ENCODE measurements at places on chromosomes 12 and 14. TPM values are rescaled to one million over a fixed set of nuclear protein-coding genes. Genes with fewer than 3 reads are reported as not detected.

SERPINA1 gene
- 1.9 TPM for total RNA-seq

LYZ gene
- total RNA-seq = 33.0 TPM

ZNF641 gene
- total RNA-seq = 43.7 TPM

TCL1B gene
- total RNA-seq = not detected

LTB4R gene
- total RNA-seq = 2.3 TPM

GRCh38 chr12:94183708-94184379, 35.5 kb downstream of the PLXNC1 start:
- no peak for DNase-seq

DNA sequence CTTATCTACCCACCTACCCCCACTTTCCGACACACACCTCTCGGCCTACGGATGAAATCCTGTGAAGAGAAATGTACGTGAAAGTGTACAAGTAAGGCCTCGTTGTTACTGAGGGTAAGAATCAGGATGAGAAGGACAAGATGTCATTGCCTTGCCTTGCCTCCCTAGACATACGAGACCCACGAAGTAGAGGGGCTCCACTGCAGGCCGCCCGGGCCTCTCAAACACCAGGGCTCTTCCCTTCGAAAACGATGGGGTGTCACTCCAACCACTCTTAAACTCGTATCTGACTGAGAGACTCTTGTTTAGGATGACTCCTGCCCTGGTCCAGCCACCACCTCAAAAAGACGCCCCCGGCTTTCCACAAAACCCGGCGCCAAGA, 498 bp downstream of the RACGAP1 start:
- no peak for DNase-seq

DNA sequence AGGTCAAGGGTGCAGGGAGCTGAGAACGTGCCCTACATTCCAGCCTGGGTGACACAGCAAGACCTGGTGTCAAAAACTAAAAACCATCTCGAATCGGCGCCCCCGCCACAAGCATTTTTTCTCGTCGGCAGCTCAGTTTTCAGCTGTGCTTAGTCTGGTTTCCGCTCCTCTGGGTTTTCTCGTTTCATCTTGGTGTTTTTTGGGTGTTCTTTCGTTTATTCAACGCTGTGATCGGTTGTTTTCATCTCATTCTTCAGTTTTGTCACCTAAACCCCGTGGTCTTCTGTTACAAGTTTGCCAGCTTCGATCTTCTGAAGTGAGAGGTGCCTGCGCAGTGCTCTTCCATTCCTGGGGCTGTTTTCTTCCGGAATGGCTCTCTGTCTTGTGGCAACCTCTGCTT, 41.4 kb downstream of the NOC4L start:
- DNase-seq = no peak

DNA sequence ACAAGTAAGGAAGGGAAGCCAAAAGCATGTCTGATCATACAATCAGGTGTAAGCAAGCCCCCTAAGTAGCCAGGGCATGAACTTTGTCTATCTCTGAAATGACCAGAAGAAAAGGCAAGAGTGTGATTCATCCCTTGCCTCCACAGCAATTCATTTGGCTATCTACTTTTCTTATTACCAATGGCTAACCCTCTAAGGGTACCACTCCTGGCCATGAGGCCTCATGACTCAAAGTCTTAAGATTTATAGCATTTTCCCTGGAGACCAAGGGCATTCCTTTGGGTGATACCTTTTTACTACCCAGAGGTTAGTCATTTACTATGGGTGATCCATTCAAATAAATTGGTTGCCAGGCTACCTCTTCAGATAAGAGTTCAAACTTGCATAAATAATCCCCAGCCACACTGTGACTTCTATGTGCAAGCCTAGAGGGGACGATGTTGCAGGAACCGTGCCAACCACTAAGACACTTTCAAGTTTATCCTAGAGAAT, 1.5 kb upstream of the LGALS3 start:
- DNase-seq = no peak

DNA sequence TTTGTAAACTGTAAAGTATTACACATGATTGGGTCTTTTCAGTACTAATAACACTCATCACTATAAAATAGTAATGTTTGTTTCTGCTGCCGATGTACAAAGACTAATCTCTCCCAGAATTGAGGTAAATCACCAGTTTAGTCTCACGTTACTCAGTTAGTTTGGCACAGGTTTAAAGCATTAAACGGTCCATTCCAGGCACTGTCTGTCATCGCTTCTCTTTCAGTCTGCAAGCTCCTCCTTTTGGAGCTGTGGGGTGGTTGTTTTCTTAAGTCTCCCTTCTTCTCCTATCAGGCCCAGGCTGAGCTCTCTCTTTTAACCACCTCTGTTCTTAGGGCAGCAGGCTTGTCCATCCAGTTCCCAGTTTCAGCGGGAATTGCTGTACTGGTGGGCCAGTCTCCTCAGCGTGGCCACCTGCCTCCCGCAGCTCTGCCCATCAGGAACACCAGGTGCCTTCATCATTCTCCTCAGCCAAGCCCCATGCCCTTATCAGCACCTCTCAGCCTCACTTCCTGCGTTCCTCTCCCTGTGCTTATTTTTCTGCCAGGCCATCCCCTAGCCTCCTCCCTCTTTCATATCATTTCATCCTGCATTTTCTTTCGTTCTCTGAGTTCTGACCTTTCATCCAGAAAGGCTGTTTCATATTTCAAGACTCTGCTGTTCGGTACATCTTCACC, 149.0 kb downstream of the TGFB3 start:
- DNase-seq = no peak

All from urinary bladder (tissue), 4 donors.